NT2/D1 (cell line): ENCODE measurements at places on chromosomes 3 and 15.

- DNase-seq: no peak
These were observed 77.9 kb downstream of the APBA2 start for GRCh38 chr15:28963711-28964081.

DNA sequence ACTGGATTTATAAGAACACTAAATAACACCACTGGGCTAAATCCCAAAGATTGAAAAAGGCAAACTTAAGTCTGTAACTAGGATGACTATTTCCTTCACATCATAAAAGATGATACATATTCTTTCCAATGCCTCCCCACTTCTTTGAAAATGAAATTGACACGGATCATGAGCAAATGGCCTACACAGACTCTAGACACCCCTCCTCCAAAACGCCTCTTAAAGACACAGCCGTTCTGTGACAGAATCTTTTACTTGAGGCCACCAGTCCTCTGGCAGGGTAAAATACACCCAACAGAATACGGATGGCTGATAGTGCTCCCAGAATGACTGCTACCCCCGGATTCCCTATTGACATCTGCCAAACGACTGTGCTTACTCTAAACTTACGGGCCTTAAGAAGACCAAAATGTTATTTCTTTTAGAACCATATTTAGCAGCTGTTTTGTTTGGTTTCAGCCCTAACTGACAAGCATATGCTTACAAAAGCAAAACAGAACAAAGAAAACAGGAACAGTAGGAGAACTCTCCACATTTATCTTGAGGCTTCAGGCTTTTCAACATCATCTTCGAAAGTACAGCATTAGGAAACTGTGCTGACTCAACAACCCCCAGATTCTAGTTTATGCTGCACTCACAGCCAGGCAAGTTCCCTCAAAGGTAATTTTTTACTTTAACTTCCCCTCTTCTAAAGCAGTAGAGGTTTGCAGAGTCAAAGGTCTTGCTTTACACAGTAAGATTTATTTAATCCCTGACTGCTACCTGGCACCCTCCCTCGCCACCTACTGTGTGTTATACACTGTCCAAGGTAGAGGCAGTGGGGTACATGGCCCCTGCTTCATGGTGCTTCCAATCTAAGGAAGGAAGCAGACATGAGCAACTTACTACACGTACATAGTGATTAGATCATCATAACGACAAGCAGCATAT is 84.3 kb downstream of the TNIK start:
- DNase-seq: no peak

DNA sequence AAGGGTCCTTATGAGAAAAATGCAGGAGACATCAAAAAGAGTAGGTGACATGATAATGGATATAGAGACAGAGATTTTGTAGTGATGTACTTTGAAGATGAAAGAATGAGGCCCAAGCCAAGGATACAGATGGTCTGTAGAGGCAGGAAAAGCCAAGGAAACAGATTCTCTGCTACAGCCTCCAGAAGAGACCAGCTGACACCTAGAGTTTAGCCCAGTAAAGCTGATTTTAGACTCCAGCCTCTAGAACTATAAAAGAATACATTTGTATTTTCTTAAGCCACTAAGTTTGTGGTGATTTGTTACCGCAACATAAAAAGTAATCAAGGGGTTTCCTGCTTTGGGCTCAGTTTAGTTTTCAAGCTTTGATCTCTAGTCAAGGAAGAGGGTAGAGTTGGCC is 64.8 kb downstream of the STRIT1 start:
- DNase-seq: no peak

- DNase-seq: no peak
These were observed 1.8 kb upstream of the RTP3 start for GRCh38 chr3:46495901-46496456.

GRCh38 chr3:36679384-36680200 is 84.8 kb downstream of the DCLK3 start:
- DNase-seq: no peak

DNA sequence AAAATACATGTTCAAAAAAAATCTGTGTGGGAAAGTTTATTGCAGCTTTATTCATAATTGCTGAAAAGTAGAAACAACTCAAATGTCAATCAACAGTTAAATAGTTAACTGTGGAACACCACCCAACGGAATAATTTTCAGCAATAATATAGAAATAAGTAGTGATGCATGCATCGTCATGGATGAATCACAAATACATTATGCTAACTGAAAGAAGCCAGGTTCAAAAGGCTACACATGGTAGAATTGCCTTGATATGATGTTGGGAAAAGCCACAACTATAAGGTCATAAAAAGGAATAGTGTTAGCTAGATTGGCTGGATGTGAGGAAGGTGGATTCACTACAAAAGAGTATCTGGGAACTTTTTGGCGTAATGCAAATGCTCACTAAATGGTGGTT is 82.0 kb downstream of the GMNC start:
- no peak for DNase-seq

- no peak for DNase-seq
These were observed 626.1 kb downstream of the MAGI1 start for GRCh38 chr3:65412588-65412987.

DNA sequence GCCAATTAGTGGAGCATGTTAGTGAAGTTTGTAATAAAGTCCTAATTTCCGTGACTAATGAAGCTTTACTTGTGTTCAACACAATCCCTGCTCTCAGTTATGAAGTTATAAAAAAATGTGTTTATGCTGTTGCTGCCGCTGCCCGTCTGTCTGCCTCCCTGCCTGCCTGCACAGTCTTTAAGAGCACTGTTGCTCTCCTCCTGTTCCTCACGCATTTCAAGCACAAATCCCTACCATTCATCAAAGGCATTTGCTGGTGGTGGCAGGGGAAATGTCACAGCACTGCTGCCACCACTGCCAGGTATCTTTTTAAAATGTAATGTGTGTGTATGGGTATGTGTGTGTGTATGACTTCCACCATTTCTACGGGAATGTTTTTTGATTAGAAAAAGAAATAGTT is 58.8 kb downstream of the CACNA1D start:
- DNase-seq: no peak

DNA sequence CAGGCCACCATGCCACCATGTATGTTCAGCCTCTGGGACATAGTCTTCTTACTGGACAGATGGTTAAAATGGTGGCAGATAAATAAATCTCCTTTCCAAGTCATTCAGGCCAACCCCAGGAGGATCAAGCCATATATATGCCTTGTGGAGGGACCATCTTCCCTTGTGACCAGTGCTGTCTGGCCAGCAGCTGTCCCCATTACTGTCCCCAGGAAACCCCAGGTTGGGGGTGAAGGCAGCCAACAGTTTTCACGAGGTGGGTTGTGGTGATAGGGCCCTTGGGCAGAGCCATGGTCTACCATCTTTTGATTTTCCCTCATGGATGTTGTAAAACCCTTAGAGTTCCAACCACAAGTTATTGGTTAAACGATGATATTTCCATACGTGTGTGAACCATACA is 48.7 kb upstream of the PCSK6 start:
- no peak for DNase-seq

GRCh38 chr3:68483601-68484000 is 448.7 kb downstream of the TAFA4 start:
- no peak for DNase-seq

DNA sequence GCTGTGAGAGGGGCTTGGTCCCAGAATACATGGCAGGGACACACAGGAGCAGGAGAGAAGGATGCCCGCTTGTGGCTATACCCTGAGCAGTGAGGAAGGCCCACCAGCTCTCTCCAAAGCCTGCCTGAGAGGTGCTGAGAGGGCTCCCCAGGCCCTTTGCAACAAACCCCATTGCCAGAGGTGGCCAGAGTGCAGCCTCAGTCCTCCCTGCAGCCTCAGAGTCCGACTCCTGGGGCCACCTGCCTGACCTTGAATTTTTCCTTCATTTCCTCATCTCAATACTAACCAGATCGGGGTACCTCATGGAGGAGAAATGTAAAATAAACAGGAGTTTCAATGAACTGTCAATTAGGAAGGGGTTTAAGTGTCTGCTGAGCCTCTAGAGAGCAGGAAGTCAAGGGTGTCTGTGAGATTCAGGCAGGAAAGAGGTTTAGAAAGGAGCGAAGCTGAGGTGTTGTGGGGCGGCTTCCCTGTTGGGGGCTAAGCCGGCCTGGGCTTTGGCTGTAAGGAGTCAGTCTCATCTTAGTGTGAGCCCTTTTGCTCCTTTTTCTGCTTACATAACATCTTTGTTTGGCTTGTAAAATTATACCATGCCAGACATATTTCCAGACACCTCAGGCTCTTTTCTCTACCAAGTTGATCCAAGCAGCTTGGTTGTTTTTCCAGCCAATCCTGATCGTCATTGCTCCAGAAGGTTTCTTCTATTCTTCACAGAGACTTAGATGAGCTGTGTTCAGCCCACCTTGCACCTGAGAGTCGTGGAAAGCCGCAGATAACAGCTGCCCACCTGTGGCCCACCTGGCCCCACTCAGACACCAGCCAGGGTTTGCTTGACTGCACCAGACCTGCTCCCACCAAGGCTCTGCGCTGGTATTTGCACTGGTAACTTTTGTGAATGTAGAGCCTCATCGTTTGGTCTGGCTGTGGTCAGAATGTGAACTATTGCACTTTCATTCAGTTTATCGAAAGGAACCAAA is 36.7 kb downstream of the CMTM7 start:
- no peak for DNase-seq

- no peak for DNase-seq
These were observed 81.5 kb upstream of the KCNMB2 start for GRCh38 chr3:178454726-178455125.

DNA sequence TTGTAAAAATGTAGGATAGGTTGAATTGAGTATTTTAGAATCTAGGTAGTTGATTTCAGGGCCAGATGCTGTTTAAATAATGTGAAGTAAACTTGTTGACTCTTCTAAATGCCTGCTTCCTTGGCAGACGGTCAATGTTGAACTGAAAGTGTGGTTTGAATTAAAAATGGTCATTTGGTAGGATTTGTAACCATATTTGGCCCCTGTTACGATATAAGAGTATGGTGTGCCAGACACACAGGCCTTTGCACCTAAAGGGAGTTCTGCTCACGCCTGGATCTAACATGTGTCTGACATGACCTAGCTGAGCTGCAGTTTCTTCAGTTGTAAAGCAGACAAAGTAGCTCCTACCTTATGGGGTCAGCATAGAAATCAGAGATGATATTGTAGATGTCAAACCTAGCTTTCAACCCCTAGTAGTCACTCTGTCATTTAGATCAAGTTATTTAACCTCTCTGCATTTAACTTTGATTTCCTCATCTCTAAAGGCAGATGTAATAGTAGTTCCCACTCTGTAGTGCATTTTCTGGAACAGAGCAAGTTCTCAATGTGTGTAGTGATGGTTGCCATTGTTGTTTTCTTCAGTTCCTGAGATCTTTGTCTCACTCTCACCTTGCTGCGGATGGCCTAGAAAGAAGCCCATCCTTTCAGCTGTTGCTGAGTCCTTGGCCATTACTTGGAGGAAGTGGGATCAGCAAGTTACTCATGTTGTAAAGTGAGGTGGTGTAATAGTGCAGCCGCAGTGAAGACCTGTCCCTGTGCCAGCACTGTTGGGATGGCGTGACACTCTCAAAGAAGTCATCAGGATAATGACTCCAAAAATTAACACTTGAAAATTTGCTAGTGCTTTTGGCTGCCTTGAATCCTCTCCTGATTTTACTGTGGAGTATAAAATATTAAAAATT is 90.2 kb downstream of the GHSR start:
- no peak for DNase-seq

DNA sequence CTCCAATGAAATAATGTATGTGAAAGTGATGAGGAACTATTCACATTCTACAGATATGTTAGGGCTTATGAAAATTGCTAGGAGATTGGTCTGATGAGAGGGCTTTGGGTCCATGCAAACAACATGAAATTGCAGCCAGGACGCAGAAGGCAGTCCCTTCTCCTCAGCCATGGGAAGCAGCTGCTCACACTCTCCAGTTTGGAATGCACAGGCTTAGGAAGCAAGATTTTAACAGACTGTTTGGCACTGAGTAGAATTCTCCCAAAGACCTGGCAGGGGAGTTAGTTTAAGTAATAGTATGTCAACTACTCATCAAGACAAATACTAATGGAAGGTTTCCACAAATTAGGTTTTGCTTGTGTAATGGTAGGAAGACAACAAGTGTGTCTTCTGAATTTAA is 500.7 kb upstream of the ARRDC4 start:
- no peak for DNase-seq

DNA sequence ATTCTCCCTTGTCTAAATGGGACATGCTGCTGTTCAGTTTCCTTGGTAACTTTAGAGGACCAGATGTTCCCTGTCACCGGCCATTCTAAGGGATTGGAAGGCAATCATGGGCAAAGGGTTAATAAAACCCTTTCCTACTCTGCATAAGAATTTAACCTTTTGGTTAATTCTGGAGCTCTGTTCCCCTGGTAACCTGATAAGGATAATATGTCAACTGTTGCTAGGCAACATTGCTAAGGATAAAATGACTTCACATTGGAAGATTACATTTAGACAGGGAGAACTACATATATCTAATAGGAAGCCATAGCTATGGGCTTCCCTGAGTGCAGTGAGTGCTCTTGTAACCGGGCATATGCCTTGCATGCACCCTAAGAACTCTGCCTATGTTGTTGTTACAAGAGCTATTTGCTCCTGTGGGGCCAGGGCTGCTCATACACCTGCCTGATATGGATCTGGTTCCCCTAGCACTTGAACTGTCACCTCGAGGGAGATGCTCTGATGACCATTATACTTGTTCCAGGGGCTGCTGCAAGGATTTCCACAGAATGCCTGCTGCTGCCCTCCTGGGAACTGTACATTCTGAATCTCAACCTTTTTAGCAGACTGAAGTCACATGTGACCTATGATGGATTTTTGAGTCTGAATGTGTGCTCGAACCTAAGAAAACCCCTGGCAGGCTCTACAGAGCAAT is 326.3 kb upstream of the PDZRN3 start:
- DNase-seq: no peak

DNA sequence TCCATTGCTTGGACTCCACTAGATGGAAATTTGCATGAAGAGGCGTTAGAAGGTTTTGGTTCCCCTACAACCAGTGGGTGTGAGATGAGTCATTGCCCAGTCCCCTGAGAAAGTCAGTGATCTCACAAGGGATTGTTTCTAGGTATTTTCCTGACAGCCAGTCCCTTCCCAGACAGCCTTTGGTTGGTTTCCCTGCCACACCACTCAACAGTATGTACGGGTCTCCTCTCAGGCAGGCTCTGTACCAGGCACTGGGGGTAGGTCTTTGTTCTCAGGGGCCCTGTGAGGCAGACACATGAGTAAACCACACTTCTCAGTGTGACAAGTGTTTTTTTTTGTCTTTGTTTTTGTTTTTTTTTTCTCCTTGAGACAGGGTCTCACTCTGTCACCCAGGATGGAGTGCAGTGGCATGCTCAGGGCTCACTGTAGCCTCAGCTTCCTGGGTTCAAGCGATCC is 4.0 kb downstream of the LAMP3 start:
- no peak for DNase-seq

DNA sequence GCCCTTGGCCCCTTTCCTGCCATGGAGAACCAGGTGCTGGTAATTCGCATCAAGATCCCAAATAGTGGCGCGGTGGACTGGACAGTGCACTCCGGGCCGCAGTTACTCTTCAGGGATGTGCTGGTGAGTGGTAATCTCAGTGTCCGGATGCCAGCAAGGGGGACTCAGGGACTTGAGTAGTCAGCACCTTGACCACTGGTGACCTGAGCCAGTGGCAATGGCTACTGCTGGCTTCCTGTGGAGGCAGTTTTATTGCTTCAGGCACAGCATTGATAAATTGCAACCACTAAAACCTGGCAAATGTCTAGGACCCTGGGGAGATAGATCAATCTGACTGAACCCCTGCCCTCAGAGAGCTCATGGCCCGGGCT is 830 bp downstream of the MAP2K5 start:
- DNase-seq: no peak
